Epithelial cell of prostate (primary cell): ENCODE measurements at places on chromosomes 6 and 20.

GRCh38 chr6:107819964-107820337 lies 4.2 kb downstream of the SCML4 start:
- DNase-seq, result no peak

DNA sequence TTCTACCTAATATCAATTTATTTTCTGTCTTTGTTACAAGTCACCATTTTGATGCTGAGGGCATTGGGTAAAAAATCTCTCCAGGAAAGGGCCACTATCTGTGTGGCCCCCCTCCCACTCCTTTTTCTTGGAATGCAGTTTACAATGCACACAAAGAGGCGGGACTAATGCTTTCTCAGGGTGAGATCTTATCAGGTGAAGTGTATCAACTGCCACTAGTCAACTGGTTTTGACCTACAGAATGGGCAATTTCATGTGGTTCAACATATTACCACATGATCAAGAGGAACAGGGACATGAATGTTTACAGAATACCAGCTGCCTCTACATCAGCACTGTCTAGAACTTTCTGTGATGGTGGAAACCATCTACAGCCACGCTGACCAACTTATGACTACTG lies 3.7 kb downstream of the RRBP1 start:
- DNase-seq, result no peak

DNA sequence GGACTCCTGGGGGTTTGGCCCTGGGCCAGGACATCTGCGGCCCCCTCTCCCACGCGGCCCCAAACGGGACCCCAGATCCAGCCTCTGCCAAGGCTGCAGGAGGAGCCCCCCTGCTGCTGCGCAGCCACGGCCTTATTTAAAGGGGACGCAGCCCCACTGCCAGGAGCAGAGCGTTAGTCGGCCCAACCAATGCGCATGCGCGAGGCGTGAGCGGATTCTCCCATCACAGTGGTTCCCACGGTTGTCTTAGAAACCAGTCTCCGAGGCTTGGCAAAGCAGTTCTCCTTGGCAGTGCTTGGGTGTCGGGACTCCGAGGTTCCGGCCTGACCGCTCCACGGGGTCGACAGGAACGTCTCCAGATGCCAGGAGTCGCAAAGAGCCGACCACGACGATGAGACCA lies 288.3 kb upstream of the ZNF337 start:
- no peak for DNase-seq

- DNase-seq, result no peak
These were observed 12.5 kb upstream of the TREM1 start for GRCh38 chr6:41298785-41299502.

DNA sequence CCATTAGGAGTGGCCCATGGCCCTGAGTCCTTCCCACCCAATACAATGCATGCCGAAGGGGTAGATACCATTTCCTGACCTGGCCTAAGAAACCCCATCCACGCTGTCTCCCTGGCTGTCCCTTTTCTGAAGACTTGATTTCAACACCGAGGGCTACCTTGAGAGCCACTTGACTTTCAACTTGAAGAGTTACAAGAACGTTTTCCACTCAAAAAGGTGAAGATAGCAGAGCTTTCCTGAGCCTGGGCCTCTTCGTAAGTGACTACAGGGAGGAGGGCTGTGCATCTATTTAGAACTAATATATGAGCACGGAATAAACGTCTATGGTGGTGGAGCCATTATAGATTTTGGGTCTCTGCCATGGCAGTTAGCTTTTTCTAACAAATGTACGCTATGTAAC lies 14.4 kb upstream of the PPP1R14C start:
- no peak for DNase-seq
